Naive thymus-derived CD8-positive, alpha-beta T cell (primary cell): ENCODE measurements at places on chromosomes 13 and 19.

DNA sequence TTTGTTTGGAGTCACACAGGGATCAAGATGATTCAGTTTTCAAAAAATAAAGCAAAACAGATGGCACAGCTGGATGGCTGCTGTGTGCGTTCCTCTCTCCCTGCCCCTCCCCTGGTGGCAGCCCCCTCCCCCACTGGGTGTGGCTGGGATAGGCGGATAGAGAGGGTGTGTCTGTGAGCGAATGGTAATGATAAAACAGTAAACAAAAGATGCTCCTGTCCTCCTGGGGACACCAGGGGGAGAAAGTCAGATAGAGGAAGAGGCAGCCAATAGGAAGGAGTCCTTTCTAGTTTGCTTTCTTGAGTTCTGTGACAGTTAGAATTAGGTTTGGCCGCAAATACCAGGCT is 6.5 kb downstream of the TMEM255B start:
- DNase-seq, result no peak

GRCh38 chr13:91347996-91348905 is 764 bp downstream of the MIR17HG start:
- DNase-seq, result peak; percentile 79

DNA sequence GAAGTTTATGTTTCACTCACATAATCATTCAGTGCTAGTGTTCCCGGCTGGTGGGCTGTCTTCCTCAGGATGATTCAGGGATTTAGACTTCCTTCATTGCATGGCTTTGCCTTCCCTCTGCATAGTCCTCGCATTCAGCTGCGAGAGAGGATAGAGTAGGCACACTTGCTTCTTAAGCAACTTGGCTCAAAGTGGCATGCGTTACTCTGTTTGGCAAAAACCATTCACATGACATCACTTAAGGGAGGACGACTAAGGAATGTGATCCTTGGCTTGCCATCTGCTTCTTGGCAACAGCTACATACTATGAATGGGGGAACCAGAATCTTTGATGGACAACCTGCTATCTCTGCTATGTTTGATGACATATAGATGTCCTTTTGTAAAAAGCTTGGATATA is 359.3 kb downstream of the TDRD3 start:
- DNase-seq, result no peak

DNA sequence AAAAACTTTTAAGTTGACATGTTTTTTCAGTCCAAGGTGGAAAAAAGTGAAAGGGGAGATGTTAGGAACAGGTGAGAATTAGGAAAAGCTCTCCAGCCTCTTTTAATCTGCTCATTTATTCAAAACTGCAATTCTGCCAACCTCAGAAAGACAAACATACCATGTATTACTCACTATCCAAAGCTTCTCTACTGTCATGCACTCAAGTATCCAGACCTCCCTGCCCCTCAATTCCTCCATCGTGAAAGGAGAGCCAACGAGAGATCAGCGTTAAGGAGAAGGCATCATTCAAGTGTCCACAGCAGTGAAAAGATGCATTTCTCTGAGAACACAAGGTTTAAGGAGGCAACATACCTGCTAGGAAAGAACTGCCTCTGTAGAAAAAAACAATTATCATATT is 24.5 kb downstream of the DIAPH3 start:
- DNase-seq, result no peak
